ENCODE measurements at places on chromosomes 16 and 17.
A peak's percentile ranks its signal among the peaks of the same experiment; 100 is the strongest.

- DNase-seq: no peak
Measured at GRCh38 chr17:33277436-33278100, 15.5 kb downstream of the ASIC2 start.

DNA sequence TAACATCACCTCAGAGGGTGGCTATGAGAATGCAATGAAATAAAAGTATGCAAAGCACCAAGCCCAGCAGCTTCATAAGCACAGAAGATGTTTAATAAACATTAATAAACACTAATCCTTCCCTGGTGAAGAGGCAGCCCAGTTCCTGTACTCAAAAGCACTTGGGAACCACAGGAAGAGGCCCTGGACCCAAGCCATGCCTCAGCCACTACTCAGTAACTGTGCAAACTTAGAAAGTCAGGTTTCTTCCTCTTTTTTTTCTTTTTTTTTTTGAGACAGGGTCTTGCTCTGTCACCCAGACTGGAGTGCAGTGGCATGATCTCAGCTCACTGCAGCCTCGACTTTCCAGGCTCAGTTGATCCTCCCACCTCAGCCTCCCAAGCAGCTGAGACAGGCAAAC is 5.3 kb downstream of the ARHGAP17 start:
- no peak for DNase-seq

DNA sequence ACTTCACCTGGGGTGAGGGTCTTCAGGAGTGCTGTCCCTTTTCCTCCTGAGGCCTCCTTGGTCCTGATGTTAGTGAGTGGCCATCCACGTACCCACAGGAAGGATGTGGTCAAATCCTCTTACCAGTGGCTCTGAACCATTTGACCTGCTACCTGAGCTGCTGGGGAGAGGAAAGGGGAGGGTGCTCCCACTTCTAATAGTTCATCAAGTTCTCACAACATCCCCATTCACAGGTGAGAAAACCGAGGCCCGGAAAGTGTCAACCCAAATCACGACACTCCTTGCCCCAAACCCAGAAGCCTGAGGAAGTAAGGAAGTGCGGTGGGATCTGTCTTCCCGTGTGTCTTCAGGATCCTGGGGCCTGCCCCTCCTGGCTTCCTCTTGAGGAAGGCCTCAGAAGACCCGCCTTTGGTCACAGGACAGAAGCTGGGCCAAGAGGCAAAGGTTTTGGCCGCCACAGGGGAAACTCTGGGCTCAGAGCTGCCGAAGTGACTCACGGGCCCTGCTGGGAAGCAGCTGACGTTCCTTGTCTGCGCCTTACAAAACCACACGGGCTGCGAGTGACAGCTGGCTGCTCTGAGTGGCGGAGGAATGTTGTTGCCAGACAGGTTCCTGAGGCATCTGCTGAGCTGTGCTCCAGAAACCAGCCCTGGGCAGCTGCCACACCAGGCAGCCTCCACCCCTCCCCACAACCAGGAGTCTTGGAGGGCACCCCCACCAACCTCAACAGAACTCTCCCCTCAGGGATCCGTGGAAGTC is 13.9 kb upstream of the KIFC3 start:
- peak; percentile 96 for DNase-seq

- peak; percentile 6 for DNase-seq
Measured at GRCh38 chr17:40415390-40415789, 2.3 kb downstream of the TOP2A start.

DNA sequence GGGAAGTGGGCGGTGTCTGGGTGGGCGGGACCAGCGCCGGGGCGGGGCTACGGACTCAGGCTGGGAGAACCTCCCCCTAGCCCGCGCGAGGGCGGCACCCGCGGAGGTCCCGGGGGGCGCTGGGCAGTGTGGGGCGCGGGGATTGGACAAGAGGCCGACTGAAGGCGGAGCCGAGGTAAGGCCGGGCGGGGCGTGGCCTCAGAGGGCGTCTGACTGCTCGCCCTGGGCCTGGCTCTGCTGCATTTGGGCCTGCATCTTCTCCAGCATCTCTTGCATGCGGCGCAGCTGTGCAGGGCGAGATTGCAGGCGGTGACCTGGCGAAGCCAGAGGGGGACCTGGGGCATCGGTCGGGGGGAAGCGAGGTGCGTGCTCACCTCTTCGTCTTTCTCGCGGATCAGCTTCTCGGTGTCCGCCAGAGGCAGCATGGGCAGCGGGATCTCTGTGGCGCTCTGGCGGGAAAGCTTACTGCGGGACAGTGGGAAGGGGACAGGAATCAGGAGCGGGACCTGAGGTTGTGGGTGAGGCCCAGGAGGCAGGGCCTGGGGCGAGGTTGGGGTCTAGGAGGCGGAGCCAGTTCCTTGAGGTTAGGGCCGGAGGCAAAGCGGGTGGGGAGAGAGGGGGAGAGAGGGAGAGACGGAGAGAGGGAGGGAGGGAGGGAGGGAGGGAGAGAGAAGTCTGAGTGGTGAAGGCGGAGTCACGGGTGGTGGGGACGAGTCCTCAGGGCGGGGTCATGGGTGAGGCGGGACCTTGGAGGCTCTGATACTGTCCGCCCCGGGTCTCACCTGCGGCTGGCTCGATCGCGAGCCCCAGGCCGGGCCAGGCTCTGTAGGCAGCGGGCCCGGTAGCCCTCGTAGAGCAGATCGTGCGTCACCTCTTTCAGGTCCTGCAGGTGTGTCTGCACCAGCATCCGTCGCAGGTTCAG is 3.9 kb downstream of the SEPTIN1 start:
- DNase-seq: peak; percentile 92

DNA sequence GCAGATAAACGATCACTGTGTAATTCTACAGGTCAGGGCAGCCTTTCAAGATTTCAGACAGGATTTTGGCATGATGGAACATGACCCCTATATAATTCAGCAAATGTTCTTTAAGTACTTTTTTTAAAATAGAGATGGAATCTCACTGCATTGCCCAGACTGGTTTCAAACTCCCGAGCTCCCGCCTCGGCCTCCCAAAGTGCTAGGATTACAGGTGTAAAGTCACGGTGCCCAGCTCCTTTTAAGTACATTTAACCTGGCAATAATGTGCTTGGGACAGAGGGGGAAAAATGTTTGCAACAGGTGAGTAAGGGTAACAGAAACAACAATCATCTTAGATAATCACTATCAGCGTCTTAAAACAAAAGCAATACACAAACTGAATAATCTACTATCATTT is 66.5 kb upstream of the PSMD7 start:
- peak; percentile 56 for DNase-seq

GRCh38 chr16:15450624-15451023 is 16.2 kb downstream of the BMERB1 start:
- DNase-seq: no peak
